CD4-positive, alpha-beta memory T cell (primary cell): ENCODE measurements at places on chromosomes 12 and 14.

- DNase-seq = no peak
Measured at GRCh38 chr12:92301356-92301755, 155.7 kb upstream of the BTG1 start.

DNA sequence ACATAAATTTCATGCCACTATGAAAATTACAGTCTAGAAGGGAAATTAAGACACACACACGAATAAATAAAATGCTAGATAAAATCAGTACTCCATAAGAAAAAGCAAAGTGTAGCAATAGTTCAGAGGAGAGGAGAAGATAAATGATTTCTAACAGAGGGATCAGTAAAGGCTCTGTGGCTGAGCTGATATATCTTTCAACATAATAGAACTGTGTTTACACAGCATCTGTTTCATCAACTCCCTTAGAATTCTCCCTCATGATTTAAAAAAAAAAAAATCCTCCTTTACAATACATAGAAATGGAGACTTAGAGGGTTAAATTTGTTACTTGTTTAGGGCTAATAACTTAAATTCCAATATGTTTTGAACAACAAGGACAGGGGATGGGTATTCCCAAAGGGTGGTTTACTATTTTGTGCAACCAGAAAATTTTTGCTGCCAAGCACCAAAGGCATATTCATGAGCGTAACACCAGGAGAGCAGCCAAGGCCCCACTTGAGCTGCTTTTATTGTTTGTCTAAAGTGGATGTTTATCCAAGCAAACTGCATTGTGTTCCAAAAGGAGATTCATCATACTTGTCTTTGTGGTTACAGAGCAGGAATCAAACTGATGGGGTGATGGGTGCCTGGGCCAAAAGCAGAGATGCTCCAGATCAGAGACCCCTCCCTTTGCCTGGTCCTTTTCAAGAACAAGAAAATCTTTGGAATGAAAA lies 162.7 kb downstream of the BMP4 start:
- no peak for DNase-seq

- no peak for DNase-seq
Measured at GRCh38 chr12:126309278-126309677, 1244.0 kb downstream of the AACS start.

- no peak for DNase-seq
Measured at GRCh38 chr12:127401005-127401404, 866.0 kb upstream of the TMEM132C start.

- DNase-seq = no peak
Measured at GRCh38 chr14:92848887-92849286, 54.8 kb downstream of the GOLGA5 start.

- no peak for DNase-seq
Measured at GRCh38 chr12:77337362-77337761, 272.0 kb upstream of the E2F7 start.

GRCh38 chr14:38405851-38406635 lies 150.2 kb upstream of the CLEC14A start:
- DNase-seq = no peak

GRCh38 chr12:89247541-89247942 lies 104.8 kb downstream of the DUSP6 start:
- DNase-seq = no peak

GRCh38 chr12:6905414-6906040 lies 905 bp downstream of the LRRC23 start:
- no peak for DNase-seq
